ENCODE measurements at places on chromosomes 12 and 14.

DNA sequence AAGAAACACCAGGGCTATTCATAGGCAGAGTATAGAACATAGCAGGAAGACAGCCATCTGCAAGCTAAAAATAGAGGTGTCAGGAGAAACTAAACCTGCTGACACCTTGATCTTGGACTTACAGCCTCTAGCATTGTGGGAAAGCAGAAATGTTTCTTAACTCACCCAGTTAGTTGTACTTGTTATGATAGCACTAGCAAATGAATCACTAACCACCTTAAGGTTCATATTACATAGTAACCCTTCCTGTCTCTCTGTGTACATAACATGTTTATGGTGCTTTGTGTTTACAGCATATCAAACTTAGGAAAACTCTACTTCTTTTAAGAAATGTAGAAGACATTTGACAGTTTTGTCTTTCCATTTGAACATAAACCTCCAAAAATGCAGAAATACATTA is 1031.3 kb downstream of the FSCB start:
- no peak for DNase-seq

DNA sequence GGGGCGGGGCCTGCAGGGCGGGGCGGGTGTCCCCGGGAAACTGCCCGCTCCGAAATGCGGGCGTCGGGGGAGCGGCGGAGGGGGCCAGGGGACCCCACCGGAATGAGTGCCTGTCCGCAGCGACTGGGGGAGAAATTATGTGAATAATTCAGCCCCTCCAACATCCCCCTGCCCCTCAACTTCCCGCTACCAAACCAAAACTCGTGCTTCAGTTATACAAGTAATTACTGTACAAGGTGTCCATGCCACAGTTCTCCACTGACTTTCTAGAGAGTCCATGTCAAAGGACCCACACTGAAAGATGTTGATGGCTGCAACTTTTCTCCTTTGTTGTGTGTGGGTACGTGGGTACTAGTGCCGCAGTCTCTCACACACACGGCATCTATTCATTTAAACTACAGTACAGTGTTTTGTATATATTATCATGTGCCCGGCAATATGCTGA is 414 bp upstream of the CDK17 start:
- no peak for DNase-seq

DNA sequence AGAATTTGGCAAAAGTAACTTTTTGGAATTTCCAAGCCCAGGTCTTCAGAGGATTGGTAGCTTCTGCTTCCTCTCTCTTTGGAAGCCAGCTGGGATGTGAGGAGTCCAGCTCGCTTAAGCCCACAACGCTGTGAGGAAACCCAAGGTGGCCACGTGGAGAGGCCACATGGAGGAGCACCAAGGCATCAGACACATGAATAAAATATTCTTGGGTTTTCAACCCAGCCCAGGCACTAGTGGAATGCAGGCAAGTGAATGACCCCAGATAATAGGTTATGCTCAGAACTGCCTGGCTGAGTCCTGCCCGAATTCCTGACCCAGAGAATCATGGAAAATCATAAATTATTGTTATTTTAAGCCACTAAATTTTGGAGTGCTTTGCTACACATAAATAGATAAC is 119.7 kb upstream of the PARP11 start:
- DNase-seq: no peak

DNA sequence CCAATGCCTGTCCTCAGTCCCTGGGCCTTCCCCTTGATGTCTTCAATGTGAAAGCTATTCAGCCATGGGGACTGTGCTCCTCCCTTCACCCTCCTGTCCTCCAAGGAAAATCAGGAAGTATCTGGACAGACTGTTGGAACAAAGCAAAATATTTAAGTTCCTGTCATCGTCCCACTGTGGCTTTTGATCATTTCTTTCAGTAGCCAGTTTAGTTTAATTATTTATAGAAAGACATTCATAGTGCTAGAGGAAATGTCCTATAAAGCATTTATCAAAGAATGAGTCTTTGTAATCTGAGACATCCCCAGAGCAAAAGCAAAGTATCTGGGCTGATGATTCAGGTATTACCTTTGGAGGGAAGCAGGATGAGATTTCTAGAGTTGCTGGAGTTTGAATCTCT is 254.1 kb downstream of the NRXN3 start:
- no peak for DNase-seq

DNA sequence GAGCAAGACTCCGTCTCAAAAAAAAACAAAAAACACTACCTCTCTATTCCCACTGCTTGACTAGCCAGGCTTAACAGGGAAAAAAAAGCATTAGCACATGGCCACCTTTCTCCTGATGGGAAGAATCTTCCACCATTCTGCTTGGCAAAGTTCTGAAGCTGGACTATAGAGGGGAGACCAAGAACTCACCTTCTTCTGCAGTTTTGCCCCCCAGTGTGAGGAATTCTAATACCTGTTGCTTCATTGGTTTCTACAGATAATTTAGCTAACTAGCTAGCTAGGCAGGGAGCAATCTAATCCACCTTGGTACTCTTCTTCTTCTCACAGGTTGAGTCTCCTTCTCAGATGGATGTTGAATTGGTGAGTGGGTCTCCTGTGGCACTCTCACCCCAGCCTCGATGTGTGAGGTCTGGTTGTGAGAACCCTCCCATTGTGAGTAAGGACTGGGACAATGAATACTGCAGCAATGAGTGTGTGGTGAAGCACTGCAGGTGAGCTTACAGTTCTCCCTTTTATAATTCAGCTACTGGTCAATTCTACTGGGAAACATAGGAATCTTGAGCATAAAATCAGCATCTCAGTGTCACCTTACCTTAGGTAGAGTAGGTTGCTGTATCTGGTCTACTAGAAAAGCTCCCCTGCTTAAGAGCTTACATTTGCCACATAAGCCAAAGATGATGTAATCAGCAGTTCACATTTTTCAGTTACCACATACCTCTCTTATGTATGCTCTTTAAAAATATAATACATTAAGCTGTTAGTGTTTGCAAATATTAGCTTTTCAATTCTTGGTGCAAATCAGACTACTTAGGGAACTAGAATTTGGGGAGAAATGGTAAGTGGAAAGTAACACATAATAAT is 16.0 kb downstream of the METTL3 start:
- no peak for DNase-seq

- no peak for DNase-seq
These were observed 476.3 kb upstream of the STXBP6 start for GRCh38 chr14:25526290-25526689.

DNA sequence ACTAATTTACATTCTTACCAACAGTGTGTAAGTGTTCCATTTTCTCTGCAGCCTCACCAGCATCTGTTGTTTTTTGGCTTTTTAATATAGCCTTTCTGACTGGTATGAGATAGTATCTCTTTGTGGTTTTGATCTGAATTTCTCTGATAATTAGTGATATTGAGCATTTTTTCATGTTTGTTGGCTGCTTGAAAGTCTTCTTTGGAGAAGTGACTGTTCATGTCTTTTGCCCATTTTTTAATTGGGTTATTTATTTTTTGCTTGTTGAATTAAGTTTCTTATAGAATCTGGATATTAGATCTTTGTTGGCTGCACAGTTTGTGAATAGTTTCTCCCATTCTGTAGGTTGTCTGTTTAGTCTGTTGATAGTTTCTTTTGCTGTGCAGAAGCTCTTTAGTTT is 48.0 kb upstream of the OR6J1 start:
- no peak for DNase-seq

DNA sequence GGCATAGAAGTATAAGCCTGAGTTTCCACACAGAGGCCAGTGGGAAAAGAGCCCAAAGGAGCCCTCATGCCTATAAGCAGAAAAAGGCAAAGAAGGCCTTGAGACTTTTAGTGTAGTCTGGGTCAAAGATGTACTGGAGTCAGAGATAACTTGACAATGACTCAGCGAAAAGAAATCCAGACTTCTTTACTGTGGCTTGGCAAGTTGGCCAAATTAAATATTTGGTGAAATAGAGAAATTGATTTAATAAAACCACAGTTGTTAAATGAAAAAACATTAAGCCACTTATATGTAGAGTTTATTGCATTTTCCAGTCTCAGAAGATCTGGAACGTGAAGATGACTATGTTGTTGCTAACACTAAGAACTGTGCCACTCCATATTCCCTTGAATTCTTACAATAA is 105.1 kb downstream of the TMTC3 start:
- DNase-seq: no peak

DNA sequence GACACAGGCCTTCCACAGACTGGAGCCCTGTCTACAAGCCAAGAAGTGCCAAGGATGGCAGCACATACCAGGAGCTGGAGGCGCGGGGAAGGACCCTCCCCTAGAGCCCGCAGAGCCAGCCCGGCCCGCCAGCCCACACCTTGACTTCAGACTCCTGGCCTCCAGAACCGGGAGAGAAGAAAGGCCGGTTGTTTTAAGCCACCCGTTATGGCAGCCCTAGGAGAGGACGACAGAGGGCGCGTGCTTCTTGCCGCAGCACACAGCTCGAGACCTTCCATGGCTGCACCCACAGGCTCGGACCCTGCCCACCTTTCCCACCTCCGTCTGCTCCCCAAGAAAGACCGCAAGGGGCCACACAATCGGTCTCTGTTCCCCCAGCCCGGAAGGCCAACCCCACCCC is 53.7 kb downstream of the RNF34 start:
- DNase-seq: no peak

DNA sequence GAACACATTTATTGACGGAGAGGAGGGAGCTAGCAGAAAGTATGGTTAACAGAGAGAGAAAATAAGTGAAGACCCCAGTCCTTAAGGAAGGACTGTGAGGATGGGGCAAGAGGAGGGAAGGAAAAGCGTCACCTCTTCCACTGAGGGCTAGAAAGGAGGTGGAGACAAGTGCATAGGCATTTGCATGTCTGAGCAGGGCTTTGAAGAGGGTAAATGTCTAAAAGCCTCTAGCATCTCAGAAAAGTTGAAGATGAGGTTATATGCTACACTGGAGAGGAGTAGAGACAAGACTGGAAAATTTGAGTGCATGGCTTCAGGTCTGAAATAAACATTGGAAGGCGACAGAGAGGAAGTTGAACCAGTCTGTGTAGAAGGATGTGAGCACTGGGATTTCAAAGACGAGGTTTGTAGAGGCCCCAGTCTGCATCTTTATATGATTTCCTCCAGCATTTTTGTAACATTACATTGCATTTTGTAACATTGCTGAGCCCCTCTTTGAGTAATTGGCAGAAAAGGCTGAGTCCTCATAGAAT is 98.5 kb upstream of the IFNG-AS1 start:
- no peak for DNase-seq

- no peak for DNase-seq
These were observed 20.9 kb upstream of the GPRC5A start for GRCh38 chr12:12870465-12870864.

- no peak for DNase-seq
These were observed 6.0 kb downstream of the PSMD9 start for GRCh38 chr12:121894633-121895032.

All from activated CD4-positive, alpha-beta T cell treated with anti-CD3 and anti-CD28 coated beads, Interleukin-2, Interleukin-4, amounts not matched to agents 100 ng/mL and 50 ng/mL, durations not matched to agents 16 hours and 8 hours (primary cell).